ENCODE measurements at places on chromosomes 16 and 17.

GRCh38 chr17:82696916-82697807, 1.3 kb downstream of the RAB40B start:
- DNase-seq, result no peak

DNA sequence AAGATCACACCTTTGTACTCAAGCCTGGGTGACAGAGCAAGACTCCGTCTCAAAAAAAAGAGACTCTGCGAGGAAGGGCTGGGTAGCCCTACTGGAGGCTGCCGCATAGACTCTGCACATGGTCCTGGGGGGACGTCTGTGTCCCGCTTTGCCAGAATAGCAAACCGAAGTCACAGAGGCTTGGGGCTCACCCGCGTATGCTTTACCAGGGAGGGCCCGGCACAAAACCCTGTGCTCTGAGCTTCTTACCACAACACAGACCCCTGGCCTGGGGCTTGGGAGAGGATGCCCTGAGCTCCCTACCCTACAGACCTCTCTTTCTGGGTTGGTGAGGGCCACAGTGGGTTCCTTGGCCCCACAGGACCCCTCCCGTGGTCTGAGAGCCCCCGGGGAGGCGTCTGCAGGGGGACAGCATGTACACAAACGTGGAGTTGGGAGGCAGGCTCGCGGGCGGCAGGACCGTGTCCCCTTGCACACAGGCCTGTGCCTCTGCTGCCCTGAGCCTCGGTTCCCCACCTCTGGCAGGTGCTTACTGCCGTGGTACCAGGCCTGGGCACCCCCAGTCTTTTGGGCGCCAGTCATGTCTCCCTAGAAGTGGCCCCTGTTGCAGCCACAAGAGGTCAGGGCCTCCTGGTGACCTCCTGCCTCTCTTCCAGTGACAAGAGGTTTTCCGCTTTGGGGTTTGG, 13.8 kb downstream of the CPNE7 start:
- DNase-seq, result no peak

GRCh38 chr17:4602041-4602440, 17.7 kb downstream of the SMTNL2 start:
- DNase-seq, result no peak

- no peak for DNase-seq
Observed at GRCh38 chr16:1731073-1731472, 25.1 kb downstream of the MAPK8IP3 start.

DNA sequence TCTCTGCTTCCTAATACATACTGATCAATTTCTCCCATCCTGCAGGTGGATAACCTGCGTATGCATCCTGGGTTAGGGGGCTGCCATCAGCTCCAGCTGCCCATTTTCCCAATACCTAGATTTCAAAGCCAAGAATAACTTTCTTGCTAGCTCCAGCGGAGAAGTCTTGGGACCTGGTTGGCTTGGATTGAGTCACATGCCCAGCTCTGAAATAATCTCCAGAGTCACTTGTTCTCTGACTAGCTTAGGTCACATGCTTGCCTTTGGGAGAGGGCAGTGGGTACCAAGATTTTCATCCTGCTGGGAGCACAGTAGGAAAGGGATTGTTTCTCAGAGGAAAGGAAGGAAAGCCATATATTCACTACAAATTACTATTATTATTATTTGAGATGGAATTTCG, 70.0 kb upstream of the ELAC2 start:
- no peak for DNase-seq
